ENCODE measurements at places on chromosomes 16 and 17.

DNA sequence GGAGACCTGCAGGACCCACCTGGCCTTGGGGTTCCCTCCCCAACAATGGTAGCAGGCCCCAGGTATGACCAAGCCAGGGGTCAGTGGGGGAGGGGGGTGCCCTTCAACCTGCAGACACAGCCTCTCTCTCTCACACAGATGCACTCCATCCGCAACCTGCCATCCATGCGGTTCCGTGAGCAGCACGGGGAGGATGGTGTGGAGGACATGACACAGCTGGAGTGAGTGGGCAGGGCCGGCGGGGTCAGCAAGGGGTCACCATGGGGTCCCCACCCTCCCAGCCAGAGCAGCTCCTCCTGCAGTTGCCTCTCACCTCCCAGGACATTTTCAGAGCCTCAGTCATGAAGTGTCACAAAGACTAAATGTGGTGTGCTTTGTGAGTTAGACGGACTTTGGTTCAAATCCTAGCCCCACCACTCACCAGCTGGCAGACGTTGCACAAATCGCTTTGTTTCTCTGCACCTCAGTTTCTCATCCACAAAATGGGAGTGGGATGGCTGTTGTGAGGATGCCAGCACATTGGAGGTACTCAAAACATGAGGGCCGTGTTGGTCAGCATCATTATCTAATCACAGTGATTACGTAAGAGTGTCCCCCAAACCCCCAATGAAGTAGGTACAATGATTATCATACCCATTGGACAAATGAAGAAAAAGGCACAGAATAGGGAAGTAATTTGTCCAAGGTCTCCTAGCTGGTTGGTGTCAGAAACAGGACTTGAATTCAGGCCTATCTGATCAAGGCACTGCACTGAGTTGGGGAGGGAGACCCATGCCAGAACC, 16.0 kb downstream of the MYO15A start:
- no peak for DNase-seq

DNA sequence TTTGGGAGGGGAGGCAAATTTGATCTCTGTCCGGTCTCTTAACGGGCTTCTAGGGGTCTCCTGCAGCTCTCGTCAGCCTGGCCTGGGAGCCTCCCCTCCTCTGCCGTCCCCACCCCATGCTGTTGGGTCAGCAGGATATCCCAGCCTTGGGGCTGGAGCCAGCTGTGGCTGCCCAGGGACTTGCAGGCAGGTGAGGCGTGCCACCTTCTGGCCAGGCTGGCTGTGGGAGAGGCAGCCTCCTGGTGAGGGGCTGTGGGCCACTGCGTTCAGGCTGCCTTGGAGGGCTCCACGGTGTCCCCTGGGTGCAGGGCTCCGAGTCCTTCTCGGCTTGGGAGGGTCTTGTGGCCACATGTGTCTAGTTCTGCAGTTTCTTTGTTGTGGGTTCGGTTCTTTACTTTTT, 34.6 kb downstream of the TBCD start:
- no peak for DNase-seq

GRCh38 chr17:50573866-50574611, 13.5 kb downstream of the CACNA1G start:
- no peak for DNase-seq

DNA sequence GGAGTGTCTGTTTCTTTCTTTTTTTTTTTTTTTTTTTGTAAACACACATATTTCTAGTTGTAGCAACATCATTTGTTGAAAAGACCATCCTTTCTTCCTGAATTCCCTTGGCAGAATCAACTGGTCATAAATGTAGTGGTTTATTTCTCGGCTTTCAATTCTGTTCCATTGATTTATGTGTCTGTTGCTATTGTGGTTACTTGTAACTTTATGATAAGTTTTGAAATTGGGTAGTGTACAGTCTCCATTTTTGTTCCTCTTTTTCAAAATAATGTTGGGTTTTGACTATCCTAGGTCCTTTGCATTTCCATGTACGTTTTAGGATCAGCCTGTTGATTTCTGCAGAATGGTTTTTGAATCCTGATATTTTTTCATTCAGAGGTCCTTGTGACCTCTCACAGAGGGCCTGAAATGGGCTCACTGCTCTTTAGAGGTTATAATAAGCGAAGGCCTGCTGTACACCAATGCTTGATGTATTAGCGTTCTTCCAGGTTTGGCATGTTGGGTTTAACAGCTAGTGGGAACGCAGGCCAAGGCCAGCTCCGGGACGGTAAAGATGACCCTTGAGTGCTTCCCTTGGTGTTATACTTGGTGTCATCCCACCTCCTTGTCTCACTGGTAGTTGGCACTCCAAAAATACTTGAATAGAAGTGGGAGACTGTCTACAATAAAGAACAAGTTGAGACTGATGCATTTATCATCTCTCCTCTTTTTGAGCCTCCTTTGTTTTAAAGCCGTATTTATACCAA, 43.8 kb downstream of the ZNRF1 start:
- DNase-seq: no peak

DNA sequence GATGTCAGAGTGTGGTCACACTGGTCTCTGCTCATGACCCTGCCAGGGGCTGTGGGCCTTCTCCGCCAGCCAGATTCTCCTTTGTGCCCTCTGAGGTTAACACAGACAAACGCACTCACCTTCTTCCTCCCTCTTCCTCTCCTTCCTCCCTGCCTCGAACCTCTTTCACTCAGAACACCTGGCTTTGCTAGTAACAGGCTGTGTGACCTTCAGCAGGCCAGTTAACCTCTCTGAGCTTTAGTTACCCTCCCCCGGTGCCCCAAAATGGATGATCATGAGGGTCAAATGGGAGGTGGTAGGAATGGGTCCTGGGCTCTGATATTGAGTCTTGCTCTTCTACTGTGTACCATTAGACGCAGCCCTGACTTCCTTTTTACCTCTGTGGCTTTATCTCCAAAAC, 127.1 kb downstream of the OR1D5 start:
- DNase-seq: no peak

- DNase-seq: no peak
Measured at GRCh38 chr17:58219789-58220183, 731 bp upstream of the MKS1 start.

DNA sequence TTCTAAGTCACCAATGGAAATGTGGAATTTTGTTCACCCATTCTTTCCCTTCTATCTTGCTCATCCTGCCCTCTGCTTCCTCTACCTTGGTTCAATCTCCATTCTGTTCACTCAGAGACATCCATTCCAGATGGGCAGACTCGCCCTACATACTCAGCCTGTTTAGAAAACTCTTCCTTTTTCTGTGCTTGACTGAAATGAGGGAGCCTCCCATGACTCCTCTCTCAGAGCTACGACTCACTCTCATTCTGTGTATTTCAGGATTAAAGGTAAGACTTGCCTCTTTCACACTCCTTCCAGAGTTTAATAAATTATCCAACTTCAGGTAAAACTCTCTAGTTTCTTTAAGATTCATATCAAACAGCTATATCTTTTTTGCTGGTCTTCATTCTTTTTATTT, 182.8 kb downstream of the HS3ST3A1 start:
- no peak for DNase-seq

DNA sequence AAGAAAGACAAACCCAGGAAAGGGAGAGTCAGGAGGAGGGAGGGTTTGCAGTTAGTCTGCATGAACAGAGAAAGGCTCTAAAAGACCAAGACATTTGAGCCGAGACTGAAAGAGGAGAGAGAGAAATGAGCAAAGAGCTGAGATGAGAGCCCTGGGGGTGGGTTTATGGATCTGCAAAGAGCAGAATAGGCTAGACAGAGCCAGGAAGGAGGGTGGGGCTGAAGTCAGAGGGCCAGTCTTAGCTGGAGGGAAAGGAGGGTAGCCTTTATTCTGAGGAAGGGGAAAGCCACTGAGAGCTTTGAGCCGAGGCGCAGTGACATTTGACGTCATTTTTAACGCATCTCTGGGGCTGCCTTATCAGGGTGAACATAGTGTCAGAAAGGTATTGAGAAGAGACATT, 85.7 kb upstream of the CDH13 start:
- DNase-seq: no peak

GRCh38 chr16:47979164-47979520, 176.7 kb downstream of the ABCC12 start:
- no peak for DNase-seq

DNA sequence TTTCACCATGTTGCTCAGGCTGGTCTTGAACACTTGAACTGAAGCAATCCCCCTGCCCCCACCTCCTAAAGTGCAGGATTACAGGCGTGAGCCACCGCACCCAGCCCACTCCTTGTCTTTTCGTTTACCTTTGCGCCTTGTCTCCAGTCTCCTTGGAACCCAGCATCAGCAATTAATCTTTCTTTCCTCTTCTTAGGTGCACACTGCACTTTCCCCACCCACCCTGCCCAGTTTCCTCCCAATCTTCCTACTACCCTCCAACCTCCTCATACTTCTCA, 1.5 kb upstream of the CLDN7 start:
- DNase-seq: no peak

DNA sequence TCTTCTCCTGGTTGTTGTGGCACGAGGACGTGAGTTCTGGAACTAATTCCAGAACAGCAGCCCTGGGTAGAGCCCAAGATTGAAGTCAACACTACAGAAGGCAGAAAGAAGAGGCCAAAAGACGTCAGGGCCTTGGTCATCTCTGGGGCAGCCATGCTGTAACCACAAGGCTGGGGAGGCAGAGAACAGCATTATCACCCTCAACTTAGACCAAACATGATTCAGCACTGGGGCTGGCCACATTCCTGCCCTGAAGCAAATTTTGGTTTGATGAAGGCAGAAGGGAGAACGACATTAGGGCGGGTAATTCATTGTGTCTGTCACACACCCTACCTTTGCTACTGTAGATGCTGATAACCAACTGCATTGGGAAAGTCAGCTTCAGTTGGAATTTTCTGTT, 9.7 kb upstream of the ALOX15B start:
- no peak for DNase-seq

DNA sequence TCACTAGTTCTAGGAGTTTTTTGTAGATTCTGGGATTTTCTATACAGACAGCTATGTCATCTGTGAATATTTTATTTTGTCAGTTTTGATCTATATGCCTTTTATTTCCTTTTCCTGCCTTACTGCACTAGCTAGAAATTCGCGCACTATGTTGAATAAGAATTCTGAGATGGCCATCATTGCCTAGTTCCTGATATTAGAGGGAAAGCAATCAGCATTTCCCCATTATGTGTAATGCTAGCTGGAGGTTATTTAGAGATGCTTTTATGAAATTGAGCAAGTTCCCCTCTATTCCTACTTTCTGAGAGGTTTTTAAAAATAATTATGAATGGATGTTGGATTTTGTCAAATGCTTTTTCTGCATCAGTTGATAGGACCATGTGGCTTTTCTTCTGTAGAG, 23.8 kb downstream of the MPRIP start:
- DNase-seq: no peak

DNA sequence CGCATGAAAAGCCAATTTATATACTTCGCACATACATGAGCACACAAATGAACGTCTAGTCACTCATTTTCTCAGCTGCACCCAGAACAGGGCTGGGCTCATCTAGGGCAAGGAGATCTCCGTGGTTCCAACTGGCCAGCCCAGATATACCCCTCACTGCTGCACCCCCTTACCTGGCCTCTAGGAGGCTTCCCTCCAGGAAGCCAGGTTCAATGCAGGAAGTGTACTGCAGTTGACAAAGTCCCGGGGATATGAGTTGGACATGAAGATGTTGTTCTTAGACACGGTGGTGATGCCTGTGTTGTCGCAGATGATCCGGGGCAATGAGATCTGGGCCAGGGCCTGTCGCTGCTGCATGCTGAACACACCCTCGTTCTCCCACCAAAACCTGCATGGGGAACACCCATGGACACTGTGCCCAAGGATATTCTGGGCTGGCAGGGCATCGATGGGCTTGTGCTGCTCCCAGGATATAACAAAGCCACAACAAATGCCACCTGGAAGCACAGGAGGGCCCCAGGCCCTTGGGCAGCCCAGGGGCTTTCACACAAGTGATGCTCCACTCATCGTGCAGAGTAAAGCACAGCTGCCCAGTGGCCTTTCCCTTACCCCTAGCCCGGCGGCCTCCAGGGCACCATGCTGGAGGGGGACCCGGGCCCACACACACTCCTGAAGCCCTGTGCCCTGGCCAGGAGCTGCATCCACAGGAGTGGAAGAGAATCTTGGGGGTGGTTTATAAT, 10.1 kb downstream of the MPO start:
- no peak for DNase-seq

- no peak for DNase-seq
Measured at GRCh38 chr16:65235339-65236177, 113.7 kb upstream of the CDH11 start.

- no peak for DNase-seq
Measured at GRCh38 chr16:52389045-52389444, 157.9 kb downstream of the TOX3 start.

DNA sequence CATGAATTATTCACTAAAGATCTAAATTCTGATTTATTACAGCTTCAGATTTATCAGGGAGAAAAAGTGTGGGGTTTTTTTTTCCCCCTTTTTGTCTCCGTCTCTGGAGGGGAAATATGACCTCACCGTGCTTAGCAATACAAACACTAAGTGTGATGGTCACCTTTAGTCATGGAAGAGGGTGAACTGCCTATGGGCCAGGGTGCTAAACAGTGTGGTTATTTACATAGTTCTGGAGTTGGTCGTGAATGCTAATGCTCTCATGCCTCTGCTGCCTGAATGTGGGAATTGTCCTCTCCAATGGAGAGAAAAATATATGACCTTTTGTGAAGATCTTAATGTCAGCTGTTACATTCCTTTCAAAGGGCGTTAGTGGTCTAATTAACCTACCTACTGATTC, 44.8 kb upstream of the MSI2 start:
- no peak for DNase-seq

DNA sequence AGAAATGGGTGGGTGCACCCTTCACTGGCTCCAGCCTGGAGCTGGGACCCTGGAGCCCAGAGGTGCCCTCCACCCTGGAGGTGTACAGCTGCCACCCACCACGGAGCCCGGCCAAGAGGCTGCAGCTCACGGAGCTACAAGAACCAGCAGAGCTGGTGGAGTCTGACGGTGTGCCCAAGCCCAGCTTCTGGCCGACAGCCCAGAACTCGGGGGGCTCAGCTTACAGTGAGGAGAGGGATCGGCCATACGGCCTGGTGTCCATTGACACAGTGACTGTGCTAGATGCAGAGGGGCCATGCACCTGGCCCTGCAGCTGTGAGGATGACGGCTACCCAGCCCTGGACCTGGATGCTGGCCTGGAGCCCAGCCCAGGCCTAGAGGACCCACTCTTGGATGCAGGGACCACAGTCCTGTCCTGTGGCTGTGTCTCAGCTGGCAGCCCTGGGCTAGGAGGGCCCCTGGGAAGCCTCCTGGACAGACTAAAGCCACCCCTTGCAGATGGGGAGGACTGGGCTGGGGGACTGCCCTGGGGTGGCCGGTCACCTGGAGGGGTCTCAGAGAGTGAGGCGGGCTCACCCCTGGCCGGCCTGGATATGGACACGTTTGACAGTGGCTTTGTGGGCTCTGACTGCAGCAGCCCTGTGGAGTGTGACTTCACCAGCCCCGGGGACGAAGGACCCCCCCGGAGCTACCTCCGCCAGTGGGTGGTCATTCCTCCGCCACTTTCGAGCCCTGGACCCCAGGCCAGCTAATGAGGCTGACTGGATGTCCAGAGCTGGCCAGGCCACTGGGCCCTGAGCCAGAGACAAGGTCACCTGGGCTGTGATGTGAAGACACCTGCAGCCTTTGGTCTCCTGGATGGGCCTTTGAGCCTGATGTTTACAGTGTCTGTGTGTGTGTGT, 46.8 kb downstream of the IL21R start:
- no peak for DNase-seq
